ENCODE measurements at places on chromosomes 12 and 14. TPM values are rescaled to one million over a fixed set of nuclear protein-coding genes. Genes with fewer than 3 reads are reported as not detected.

The FAM186B gene
- 0.42 TPM for total RNA-seq

The CYP27B1 gene
- total RNA-seq: 4.7 TPM

The CAMKK2 gene
- 37.8 TPM for total RNA-seq

The CCDC38 gene
- total RNA-seq: not detected

The CNIH1 gene
- 145 TPM for total RNA-seq

All from left lung (tissue), 14 donors.